ENCODE measurements at places on chromosomes 7 and 10.

GRCh38 chr7:144500225-144500624, 96.7 kb upstream of the NOBOX start:
- no peak for DNase-seq

- DNase-seq = no peak
These were observed 16.3 kb downstream of the ZMIZ1 start for GRCh38 chr10:79084972-79085597.

GRCh38 chr7:138712652-138713051, 11.5 kb upstream of the SVOPL start:
- DNase-seq = no peak

DNA sequence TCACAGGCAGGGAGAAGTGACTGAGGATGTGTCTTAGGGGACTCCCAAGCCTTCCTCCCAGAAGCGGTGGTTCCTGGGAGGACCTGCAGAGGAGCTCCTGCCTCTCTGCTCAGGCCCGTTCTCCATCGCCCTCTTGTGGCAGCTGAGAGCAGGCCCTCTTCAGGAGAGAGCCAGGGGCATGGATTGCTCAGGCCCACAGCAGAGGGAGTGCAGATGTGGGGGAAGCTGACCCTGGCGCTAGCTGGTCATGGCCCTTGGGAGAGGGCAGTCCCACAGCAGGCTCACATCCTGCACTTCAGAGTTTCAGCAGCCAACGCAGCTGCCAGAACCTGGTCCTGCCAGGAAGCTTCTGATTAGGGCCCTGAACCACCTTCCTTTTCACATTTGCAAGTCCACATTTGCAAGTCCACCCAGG, 94.8 kb upstream of the TARP start:
- DNase-seq = peak; percentile 71
